DMS79 (cell line): ENCODE measurements at places on chromosomes 2 and 18.

- no peak for DNase-seq
Observed at GRCh38 chr2:203659331-203660049, 46.9 kb upstream of the CD28 start.

DNA sequence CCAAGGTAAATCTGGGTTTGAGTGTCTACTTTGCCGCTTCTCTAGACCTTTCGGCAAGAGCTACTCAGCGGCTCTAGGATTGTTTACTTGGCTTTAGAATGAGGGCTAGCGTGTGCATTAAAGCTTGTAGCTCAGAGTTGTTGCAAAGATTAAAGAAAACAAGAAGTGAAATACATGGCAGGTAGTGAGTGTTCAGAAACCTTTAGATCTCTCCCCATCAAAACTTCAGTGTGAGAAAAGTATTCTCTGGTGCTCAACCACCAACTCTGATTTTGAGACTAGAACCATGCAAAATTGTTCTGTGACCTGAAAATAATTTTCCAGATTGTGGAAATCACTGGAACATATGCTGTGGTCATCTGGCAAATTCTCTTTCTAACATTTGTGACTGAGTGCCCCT lies 512.0 kb downstream of the CMPK2 start:
- no peak for DNase-seq

DNA sequence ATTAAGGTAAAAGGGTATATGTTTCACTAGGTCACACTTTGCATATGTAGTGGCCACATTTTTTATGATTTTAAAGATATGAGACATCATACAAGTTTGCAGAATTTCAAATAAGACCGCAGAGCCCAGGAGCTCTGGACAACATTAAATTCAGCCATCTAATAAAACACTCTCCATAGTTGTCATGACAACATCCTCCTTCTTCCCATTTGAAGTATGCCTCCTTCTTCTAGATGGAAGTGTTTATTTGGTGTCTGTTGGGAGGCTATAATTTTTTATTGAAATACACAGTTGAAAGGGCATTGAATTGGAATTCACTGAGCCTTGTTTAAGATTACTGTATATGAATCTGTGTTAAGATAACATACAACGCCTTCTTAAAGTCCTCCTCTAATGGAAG lies 467.3 kb downstream of the CMPK2 start:
- DNase-seq, result no peak

DNA sequence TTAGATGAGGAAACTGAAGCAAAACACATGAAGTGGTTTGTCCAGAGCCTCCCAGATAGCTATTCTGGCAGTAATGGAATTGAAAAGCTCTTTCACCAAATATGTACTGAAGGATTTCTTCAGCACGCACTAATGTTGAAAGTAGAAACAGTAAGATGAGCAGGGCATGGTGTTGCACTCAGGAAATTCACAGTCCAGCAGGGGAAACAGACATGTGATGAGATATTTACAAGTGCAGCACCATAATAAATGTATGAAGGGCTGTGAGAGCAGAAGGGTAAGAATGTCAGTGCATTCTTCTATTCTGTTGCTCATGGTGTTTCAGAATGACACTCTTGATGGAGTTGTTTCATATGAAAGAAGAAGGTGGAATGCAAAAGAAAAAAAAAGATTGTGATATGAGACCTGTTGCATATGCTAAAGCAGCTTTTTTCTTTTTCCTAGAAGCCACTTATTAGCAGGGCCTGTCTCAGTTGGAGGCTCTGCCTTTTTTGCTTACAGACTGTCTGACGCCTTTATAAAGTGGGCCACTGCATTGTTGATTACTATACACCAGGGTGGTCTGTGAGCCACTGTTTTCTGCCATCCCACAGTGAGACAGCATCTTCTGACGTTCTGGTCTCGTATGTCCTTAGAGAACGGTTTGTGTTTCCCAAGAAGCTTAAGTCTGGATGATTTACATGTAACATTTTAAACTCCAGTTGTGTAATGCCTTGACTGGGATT lies 516.9 kb downstream of the ARHGAP15 start:
- DNase-seq, result no peak

DNA sequence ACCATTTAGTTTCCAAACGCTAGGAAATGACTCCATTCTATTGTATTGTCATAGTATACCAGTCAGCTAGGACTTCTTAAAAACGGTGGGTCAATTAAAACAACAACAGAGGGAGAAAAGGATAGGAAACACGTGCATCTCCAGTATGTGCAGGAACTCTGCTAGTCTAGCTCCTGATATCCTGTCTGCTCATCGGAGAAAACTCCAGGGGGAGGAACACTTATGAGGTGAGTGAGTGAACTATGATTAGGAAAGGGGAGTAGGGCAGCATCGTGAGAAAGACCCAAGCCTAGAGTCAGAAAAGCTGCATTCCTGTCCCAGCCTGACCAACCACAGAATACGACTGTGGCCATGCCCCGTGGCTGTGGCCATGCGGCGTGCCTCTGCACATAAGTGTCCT lies 34.2 kb downstream of the DTNB start:
- DNase-seq, result no peak

- DNase-seq, result no peak
Observed at GRCh38 chr18:13435586-13436333, 217.2 kb downstream of the LDLRAD4 start.
